ENCODE measurements at places on chromosomes 7 and 10.

DNA sequence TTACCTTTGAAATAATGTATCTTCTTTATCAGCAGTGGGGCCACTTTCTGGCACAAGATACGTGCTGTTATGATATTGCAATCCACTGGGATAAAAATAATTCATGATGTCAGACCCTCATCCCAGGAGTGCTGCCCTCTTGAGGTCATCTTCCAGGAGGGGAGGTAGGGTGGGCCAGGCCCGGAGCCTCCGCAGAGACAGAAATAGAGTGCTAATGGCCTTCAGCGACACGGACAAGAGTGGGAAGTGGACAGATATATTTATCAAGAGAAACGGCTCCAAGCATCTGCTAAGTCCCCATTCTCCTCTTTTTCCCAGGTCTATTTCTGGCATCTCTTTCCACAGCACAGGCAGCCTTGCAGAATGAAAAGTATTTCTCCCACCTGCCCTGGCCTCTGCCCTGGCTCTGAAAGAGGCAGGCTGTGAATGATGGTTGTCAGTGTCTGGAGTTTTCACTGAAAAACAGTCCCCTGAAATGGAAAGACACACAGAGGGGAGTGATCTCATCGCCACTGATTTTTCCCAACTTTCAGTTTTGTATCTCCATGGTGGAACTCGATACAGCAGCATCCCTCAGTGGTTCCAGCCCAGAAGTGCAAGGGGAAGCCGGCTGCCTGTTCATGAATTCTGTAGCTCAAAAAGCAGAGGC, 251.7 kb upstream of the MYO3A start:
- peak; percentile 25 for DNase-seq

- DNase-seq, result no peak
Observed at GRCh38 chr7:43537765-43538403, 45.0 kb upstream of the STK17A start.

DNA sequence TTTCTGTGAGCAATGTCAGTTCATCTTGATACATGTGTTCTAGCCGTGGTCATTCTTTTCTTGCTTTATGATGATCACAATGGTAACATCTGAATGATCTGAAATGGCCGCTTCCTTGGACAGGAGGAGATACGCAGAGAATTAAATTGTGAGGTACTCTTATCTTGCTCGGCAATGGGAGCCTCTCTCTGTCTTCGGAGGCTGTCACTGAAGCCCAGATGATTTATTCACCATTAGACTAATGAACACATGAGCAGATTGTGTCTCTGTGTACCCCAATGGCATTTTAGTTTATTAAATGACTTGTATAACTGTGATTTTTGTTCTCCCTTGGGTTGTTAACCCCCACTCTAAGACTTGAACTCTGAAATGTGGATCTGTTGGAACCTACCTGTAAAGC, 38.6 kb downstream of the RBM33 start:
- DNase-seq, result no peak

DNA sequence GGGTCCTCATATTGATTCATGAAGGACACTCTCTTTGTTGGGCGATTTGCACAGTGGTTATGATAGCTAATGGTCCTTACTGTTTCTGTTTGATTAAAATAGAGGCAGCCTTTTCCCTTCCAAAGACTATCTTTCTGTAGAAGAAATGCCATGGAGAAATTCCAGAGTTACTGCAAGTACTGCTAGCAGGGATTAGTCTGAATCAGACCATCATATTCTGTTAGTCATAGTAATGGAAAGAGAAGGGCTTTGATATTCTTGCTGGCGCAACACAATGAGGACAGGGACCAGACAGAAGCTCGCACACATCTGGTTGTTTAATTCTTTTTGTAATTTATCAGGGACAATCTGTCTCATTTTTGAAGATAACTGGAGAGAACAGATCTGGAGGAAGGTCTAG, 304.5 kb upstream of the FZD8 start:
- DNase-seq, result no peak

- no peak for DNase-seq
Observed at GRCh38 chr10:94481410-94481809, 64.2 kb upstream of the HELLS start.

- no peak for DNase-seq
Observed at GRCh38 chr10:22631646-22632278, 82.6 kb downstream of the PIP4K2A start.

DNA sequence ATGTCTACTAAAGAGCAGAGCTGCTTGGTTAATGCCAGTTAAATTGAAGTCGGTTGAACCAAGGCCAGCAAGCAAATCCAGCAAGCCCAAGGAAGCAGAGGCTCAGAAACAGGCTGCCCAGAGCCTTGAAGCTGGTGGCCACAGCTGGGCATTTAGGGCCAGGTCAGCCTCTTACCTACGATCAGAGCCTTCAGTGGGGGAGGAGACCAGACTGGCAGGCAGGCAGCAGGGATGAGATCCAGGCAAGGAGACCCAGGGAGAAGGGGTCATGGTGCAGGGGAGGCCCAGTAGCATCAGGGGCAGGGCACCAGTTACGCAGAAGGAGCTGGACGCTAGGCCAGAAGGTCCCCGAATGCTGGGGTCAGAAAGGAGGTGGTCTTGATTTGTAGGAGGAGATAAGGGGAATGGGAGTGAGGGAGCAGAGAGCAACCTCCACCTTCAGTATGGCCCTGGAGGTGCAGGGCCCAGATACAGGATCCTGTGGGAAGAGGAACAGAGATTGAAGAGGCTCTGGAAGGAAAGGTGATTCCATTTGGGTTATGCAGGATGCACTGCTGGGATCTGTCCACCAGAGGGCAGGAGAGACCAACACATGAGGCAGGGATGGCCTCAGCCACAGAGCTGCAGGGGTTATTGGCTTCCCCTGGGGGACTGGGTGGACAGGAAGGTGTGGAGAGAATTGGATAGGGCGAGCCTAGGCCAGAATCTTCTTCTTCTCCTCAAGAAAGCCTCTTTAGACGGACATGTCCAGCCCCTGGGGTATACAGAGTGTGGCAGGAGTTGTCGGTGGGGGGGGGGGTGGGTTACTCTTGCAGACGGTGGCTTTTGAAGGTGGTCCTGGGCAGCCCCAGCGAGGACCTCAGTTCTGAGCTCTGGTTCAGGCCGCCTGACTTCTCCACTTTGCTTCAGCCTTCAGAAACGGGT, 132.6 kb upstream of the PODXL start:
- peak; percentile 70 for DNase-seq

DNA sequence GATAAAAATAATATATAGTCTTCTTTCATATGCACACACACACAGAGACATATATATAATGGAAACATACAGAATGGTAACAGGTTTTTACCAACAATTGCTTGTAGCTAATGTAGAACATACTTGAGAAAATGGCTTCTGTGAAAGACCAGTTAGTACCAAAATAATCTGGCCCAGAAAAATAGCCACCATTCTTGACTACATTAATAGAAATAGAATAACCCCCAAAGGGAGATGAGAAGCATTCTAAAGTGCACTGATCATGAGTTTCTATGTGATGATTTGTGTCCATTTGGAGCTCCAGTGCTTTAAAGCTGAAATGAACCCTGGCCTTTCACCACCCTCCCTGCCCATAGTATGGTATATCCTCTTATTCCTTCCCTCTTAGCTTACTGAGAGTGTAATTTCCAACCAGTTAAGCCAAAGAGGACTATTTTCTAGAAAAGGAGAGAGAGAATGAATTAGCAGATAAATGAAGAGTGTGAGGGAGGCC, 22.9 kb upstream of the IFIT2 start:
- no peak for DNase-seq

DNA sequence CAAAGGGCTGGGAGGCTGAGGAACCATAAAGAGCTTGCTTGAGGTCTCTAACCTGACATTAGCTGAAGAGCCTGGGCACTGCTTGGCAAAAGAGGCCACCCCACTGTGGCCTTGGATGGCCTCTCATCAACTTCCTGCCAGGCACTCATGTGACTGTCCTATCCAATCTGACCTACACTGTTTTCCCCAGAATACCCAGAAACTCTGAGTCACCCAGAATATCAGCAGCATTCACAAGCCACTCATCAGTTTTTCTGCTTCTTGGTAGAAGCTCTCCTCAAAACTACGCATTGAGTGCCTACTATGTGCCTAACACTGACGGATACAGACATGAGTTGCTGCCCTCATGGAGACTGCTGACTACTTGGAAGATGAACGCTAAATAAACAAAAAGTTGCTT, 4.1 kb upstream of the NT5C2 start:
- peak; percentile 58 for DNase-seq

DNA sequence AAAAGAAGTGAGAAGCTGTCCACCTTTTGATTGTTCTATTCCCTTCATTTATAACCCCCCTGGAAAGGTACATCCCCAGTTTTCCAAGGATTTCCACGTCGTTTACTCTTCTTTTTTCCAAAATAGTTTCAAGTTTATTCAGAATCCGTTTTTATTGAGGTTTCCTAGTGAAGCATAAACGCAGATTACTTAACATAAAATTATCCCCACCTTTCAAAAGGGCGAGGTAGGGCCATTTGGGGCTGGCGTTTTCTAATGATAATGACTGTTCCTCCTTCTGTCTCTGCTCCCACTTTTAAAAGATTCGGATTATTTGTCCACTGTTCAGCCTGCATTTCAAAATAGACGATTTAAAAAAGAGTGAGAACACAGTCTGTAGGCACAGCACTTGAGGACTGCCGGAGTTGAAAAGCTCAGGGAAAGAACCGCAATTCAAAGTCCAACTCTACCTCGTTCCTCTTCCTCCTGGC, 165.2 kb upstream of the PPP1R3A start:
- no peak for DNase-seq

DNA sequence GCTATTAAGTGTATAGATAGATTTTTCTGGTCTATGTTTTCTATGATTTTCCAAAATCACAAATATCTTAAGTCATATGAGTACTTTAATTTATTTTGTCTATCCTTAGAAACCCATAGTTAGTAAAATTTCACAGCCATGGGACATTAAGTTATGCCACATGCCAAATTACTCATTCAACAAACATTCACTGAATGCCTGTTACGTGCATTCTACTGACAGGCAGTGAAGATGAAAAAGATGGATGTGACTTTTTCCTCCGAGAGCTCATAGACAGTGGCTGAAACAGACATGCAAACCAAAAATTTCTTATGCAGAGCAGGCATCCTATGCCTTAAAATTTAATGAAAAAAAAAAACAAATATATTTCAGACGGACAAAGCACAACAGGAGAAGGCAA, 84.9 kb downstream of the CHRM2 start:
- DNase-seq, result peak; percentile 24

GRCh38 chr10:73810735-73811465, 498 bp downstream of the NDST2 start:
- no peak for DNase-seq

GRCh38 chr10:131445623-131446022, 134.1 kb upstream of the TCERG1L start:
- DNase-seq, result no peak

DNA sequence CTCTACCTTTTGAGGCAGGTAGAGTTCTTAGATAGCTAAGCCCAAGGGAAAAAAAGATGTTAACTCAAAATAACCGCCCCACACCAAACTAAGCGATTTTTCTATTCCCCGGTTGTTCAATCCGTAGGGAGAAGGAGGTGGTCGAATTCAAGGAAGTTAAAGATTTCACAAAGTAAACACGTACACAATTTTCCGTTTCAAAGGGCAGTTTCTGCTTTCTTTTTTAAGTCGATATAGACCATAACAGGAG, 842 bp downstream of the KBTBD2 start:
- DNase-seq, result no peak

DNA sequence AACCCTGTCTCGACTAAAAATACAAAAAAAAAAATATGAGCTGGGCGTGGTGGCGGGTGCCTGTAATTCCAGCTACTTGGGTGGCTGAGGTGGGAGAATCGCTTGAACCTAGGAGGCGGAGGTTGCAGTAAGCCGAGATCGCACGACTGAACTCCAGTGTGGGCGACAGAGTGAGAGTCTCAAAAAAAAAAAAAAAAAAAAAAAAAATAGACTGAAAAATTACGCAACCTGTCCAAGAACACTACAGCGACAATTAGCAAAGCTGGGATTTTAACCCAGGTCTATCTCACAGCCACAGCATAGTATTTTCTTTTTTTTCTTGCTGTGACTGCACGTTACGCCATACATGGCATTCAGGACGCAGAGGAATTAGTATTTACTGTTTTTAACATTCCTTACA, 1.1 kb upstream of the RABGEF1 start:
- peak; percentile 11 for DNase-seq

GRCh38 chr7:111744501-111745155, 182.3 kb upstream of the IMMP2L start:
- DNase-seq, result no peak

DNA sequence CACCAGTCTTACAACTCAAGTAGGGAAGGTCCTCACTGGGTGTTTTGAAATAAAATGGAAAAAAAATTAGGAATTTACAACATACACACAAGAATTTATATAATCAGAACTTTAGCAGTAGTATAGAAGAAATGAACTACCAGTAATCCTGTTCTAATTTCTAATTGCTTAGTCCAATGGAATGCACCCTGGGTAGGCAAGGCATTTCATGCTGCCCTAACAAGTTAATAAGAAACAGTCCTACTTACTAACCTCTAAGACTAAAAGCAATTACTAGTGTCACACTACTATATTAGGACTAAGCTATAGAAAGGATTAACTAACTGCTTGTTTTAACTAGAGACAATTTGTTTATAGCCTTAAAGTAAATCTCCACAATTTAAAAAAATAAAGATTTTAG, 158.1 kb downstream of the BTAF1 start:
- no peak for DNase-seq

GRCh38 chr10:3825862-3826351, 40.9 kb upstream of the KLF6 start:
- no peak for DNase-seq

GRCh38 chr10:34163075-34163905, 651.8 kb downstream of the PARD3 start:
- DNase-seq, result no peak

DNA sequence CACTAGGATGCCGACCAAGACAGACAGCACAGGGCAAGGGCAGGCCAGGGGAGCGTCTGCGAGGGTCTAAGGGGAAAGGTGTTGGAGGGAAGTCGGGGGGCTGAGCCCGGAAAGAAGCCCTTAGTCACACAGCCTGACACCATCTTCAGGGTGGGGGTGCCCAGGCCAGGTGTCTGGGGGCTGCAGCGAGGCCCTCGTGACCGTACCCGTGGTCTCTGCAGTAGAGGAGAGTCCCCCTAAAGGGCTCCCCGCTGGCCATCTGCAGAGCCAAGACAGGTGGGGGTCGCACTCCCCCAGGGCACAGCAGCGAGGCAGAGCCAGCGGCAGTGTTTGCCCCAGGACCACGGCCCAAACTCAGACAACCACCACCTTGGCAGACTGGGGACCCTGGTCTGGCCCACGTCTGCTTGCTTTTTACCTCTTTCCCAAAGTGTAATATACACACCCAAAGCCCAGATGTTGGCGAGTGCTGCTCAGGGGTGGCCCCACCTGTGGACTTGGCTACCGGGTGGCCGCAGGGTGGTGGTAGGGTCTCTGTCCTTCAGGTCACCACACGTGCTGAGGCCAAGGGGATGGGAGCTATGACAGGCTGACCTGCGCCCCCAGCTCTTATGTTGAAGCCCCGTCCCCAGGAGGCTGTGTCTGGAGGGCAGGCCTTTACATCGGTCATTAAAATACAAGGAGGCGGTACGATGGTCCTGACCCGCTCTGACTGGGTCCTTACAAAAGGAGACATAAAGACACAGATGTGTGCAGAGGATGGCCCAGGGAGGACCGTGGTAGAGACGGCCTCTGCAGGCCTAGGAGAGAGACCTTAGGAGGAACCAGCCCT, 107.4 kb downstream of the DNAJB6 start:
- no peak for DNase-seq

- no peak for DNase-seq
Observed at GRCh38 chr7:50709151-50709550, 73.5 kb downstream of the GRB10 start.

- no peak for DNase-seq
Observed at GRCh38 chr7:110808361-110808760, 282.6 kb upstream of the LRRN3 start.

- DNase-seq, result no peak
Observed at GRCh38 chr10:87930934-87931835, 67.8 kb downstream of the PTEN start.

GRCh38 chr10:132162021-132162531, 24.7 kb upstream of the DPYSL4 start:
- no peak for DNase-seq
